ENCODE measurements at places on chromosomes 4 and X.

- DNase-seq: peak; percentile 80
Observed at GRCh38 chr4:127400731-127401346, 231.9 kb upstream of the INTU start.

DNA sequence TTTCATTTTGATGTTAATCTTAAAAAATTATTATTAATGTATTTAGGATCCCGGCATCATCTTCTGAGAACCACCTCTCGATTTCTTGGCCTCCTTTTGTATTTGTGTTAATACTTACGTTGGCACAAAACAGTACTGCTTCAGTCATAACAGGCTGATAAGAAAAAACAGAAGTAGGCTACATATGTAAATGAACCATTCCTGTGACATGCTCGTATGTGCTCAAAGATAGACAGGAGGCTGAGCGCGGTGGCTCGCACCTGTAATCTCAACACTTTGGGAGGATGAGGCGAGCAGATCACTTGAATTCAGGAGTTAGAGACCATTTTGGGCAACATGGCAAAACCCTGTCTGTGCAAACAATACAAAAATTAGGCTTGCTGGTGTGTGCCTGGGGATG lies 109.4 kb upstream of the H2AZ1 start:
- no peak for DNase-seq

DNA sequence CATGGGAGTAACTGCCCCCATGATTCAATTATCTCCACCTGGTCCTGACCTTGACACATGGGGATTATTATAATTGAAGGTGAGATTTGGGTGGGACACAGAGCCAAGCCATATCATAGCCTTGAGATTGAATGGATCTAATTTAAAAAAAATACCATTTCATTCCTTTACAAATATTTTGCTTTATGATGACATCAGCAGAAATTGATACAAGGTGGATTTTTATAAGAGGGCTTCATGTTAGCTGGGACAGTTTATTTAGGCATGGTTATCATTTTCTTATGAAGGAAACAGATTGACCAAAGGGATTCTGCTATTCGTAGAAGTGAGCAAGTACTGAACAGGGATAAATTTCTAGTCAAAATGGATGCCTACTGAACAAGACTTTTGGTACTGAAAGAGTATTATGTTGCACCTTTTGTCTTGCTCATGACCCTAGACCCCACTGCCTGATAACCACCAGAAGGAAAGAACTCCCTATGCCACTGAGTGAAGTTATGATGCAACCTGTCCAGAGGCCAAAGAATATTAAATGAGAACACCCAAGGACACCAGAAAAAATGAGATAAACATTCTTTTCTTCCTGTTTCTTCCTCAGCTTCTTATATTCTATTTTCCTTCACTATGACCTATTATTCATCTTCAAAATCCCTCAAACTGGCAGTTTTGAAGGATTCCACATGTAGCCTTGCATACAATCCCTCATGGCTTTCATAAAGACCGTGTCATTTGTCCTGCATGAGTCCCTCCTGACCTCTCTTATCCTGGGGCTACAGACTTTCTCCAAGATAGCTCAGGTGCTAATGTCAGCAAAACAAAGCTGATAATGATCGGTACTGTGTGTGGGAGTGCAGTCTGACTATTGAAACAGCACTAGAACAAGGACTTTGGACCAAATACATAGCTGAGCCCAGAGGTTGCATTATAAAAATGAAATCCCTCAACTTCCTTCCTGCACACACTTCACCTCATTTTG lies 118.3 kb downstream of the AFF2 start:
- DNase-seq: no peak

DNA sequence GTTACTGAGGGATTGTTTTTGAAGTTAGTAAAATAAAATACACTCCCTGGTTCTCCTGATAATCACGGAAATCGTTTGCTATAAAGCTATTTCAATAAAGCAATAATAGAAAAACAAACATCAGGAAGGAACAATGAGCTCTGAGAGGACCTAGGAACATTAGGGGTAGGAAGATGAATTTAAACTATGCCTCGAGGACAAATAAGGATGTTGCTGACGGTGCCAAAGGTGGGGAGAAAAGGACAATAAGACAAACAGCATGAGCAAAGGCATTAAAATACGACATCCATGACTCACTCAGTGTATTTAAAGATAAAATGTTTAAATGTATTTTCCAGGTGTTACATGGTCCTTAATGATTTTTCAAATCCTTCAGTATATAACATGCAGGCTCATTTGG lies 110.3 kb downstream of the MTNR1A start:
- no peak for DNase-seq

- no peak for DNase-seq
Observed at GRCh38 chrX:68632491-68632890, 15.0 kb upstream of the STARD8 start.

DNA sequence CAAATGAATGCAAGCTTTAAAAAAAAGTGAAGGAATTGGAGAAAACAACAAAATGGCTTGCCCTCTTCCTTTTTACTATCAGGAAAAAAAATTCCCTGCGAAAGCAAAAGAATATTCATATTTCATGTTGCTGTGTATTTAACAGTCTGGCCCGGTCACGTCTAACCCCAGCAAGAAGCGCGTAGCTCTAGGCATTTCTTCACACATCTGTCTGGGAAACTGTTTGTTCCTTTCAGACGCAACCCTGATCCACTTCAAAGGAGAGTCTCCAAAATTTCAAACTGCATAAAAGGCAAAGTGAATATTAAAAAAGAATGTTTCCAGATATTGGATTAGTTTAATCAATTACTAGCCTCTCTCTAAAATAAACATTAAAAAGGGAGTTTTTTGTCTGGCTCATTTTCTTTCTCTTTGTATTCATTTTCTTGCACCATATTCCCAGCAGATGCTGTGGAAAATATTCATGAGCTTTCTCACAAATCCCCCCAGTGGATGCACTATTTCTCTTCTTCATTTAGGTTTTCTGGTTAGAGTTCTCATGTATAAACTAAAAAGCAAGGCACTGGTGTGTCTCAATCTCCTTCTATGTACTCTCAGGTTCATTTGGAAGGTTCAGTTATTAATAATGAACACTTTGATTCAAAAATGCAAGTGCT lies 145.3 kb downstream of the MID1 start:
- DNase-seq: no peak

DNA sequence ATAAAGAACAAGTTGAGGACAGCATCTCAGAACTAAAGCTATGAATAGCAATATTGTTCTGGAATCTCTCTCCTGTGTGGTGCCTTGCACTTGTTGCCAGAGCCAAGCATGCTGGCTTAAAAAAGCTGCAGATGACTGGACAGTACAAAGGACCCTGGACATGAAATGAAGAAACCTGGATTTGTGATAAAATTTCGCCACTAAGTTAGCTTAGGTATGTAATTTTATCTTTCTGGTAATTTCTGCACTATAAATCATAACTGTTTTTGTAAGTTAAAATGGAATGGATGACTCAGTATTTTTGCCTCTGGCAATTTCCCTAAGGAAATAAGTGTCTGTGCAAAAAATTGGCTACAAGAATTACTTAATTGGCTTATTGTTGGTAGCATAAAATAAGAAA lies 317.2 kb downstream of the CAMK2D start:
- no peak for DNase-seq

GRCh38 chrX:1178580-1179057 lies 33.8 kb downstream of the CRLF2 start:
- no peak for DNase-seq

GRCh38 chr4:146059151-146059550 lies 116.4 kb upstream of the LSM6 start:
- DNase-seq: no peak

DNA sequence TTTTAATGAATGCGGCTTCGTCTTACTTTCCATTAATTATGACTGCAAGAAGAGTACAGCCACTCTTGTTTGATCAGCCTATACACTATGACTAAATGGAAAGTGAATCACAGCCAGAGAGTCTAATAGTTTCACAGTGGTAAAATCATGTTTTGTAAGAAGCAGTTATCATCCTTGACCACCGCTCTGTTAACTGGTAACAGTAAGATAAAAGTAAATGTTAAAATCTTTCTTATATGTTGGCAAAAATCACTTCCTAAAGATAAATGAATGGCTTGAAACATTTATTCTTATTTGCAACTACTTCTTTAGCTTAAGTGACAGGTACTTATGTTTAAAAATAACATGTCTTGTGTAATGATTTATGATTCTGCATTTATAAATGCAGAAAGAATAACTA lies 13.2 kb downstream of the GALNT7 start:
- peak; percentile 57 for DNase-seq

- no peak for DNase-seq
Observed at GRCh38 chrX:39293203-39293602, 491.9 kb downstream of the MID1IP1 start.

GRCh38 chr4:65658117-65658516 lies 12.2 kb downstream of the EPHA5 start:
- no peak for DNase-seq

- no peak for DNase-seq
Observed at GRCh38 chr4:31039382-31039781, 319.2 kb downstream of the PCDH7 start.

- no peak for DNase-seq
Observed at GRCh38 chrX:110180928-110181310, 137.0 kb downstream of the AMMECR1 start.

GRCh38 chrX:1134156-1134555 lies 78.3 kb downstream of the CRLF2 start:
- DNase-seq: no peak

GRCh38 chr4:8009710-8010511 lies 70.2 kb upstream of the AFAP1 start:
- no peak for DNase-seq

DNA sequence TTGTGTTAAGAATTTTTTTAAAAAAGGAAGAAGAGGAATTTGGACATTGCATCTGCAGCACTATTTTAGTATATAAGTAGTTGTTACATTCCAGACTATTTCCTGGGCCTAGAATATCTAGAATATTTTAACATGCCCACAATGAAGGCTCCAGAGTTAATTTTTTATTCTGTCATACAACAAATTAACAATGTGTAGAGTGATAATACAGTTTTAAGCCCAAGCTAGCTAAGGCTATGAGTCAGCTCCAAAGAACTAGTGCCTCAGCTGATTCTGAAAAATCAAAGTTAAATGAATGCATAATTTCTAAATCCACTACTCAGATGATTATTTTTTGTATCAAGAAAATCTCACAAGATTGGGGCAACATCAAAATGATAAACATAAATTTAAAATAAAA lies 231.4 kb downstream of the PRDM5 start:
- DNase-seq: no peak

DNA sequence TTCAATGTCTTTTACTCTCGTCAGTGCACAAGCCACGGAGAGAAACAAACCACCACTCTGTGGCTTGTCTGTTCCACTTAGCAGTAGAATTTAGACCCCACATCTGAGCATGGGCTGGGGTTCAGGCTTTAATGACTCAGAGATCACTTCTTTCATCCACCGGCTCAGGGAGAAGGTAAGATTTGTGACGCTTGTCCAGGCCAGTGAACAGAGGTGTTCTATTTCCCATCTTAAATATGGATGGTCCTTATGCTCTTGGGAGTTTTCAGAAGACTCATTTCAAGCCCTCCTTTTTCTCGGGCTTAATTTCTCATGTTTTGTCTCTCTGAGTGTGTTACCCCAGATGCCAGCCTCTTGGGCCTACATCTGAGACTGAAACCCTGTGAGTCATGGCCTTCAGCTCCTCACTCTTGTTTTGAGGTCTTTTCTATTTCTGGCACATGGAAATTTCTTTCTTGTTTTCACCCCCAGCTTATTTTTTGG lies 127.4 kb upstream of the SFRP2 start:
- DNase-seq: no peak

DNA sequence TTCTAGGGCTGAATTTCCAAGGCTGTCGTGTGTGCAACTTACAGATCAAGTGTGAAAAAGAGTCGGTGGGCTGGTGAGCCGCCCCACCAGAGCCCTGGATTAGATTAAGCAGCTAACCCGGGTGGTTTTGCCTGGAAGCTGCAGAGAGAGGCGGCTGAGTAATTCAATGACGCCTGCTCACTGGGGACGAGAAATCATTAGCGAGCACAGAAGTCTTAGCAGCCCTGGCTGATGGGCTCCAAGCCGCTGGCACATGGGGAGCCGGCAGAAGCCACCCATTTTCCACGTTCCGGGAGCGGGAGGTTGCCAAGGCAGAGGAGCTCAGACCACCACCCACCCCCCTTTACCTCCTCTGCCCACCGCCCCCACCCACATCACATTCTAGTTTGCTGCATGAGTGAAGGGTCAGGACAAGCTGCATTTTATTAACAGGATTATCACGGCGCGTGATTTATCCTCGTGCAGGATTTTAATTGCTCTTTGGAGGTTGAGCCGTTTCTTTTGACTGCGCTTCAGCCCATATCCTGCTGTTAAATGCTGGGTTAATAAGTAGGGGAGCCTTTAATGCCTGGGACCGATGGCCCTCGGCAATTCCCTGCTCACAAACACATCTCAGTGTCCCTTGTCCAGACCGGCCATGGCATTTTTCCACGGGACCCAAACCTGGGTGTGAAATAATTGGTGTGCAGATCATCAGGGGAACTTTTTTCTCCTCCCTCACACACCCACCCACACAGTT lies 19.1 kb downstream of the BCOR start:
- no peak for DNase-seq

DNA sequence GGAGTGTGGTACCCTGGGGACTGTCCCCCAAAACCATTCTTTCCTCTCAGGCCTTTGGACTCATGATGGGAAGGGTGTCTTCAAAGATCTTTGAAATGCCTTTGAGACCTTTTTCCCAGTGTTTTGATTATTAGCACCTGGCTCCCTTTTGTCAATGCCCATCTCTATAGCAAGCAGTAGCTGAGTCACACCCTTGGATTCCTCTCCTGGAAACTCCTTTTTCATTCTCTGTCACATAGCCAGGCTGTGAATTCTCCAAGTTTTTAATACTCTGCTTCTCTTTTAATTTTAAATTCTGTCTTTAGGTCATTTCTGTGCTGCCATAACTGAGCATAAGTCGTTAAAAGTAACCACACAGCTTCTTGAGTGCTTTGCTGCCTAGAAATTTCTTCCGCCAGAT lies 29.7 kb downstream of the IL21 start:
- no peak for DNase-seq

- DNase-seq: no peak
Observed at GRCh38 chrX:104319346-104319745, 64.6 kb upstream of the ESX1 start.

DNA sequence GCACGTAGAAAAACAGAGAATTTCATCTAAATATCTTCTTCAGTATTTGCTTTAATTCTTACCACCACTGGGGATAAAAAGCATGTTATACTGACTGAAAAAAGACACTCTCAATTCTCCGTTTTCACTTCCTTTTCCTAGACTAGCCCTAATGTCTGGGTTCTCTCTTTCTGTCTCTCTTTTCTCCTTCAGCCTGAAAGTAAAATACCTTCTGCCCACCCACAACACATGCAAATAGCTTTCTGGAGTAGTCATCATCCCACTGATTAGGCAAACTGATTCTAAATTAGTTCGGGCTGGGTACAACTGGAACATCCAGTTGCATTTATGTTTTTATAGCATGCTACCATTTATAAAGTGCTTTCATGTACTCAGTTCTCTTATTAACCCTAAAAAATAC lies 142.4 kb upstream of the ANKRD50 start:
- no peak for DNase-seq
